Activated CD4-positive, alpha-beta memory T cell treated with anti-CD3 and anti-CD28 coated beads, Interleukin-2, amount 10 ng/mL, durations not matched to agents 7 days and 5 days (primary cell): ENCODE measurements at places on chromosomes 4 and X.
A peak's percentile ranks its signal among the peaks of the same experiment; 100 is the strongest.

- DNase-seq = no peak
Observed at GRCh38 chr4:39384563-39384962, 18.4 kb upstream of the RFC1 start.

- DNase-seq = no peak
Observed at GRCh38 chrX:129793604-129794191, 13.9 kb downstream of the SASH3 start.

DNA sequence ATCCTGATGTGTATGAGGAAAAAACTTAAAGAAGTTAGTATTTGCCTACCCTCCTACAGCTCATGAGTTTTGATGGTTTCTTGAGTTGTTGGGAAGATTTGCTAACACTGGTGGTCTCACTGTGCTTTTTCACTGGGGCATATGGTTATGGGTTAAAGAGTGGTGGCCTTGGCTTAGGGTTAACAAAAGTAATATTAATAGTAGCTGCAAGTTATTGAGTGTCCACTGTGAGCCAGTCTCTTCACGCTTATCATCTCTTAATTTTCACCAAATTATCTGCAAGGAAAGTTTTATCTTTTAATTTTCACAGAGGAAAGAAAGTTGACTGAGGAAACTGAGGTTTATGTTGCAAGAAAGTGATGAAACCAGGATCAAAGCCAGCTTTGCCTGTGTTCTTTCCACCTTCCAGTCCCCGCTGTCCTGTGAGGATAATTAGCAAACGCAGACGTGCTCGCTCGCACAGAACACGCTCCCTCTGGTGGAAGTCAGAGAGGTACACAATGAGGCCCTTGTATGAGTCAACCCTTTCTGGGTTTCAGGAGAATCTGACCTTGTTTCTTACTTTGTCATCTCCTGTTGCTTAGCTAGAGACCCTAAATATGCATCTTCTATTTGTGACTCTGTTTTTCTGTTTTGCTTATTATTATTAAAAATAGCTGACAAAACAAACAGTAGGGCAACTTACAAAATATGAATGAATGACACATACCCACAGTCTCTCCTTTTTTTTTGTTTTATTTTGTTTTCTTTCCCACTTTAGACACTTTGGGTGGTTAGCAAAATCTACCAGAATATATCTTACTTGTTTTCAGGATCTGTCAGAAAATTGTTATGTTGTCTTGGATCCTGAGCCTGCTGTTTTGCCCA, 94.3 kb downstream of the DDIT4L start:
- peak; percentile 68 for DNase-seq

DNA sequence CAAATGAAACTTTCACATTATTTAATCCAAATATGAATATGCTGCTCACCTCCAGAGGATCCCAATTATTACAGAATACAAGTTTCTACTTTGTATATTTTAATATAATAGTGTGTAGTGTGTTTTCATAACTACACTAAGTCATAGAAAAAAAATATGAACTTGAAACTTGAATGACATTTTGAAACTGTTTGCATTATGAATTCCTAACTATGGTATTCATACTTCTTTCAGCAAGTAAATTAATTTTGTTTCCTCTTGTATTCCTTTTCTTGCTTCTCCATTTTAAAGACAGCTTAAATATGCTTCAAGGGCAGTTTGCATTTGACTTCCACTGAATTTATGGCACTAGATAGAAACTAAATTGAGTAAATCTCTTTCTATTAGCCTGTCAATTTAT, 177.1 kb downstream of the BMPR1B start:
- DNase-seq = no peak
